Suppressor macrophage treated with lipopolysaccharide for 1 hour (primary cell): ENCODE measurements at places on chromosomes 11 and 22.
A peak's percentile ranks its signal among the peaks of the same experiment; 100 is the strongest.

GRCh38 chr11:121437018-121437685 is 15.0 kb upstream of the SORL1 start:
- peak; percentile 52 for DNase-seq

- no peak for DNase-seq
Measured at GRCh38 chr22:38796262-38796957, 2.5 kb upstream of the DNAL4 start.

- DNase-seq = peak; percentile 78
Measured at GRCh38 chr11:118789501-118790356, 1.2 kb downstream of the DDX6 start.

DNA sequence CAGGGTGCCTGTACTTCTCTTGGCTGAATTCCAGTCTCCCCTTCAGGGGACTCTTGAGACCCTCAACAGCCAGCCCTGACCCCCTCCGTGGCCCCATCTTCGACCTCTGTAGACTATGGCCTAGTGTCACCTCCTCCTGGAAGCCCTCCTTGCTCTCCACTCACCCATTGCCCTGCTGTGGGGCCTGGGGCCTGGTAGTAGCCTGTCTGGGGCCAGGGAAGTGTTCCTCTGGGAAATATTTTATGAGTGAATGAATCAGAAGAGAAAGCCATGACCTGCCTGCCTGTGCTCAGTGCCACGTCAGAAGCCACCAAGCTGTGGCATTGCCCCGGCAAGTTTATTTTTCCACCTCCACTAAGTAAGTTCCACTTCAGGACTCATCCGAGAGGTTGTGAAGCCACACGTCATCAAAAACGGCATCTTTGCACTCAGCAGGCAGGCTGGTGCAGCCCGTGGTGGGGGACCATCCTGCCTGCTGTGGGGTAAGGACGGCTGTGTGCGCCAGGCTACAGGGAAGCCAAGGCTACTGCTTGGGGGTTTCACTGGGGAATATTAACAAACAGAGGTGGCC is 59.6 kb upstream of the PPARA start:
- DNase-seq = no peak

DNA sequence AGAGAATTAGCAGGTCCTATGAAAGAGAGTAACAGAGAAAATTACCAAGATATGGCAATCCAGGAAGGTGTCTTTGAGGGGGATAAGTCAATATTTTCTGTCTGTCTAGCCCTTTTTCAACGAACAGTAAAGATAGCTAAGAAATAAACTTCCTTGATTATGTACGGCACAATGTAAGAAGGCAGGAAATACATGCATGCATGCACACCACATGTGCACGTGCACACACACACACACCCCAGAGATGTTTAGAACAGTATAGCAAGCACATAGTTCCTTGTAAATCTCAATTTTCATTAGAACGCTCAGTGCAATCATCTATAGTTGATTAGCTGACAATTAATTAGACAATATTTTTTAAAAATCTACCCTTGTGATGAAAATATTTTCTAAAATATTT is 74.7 kb downstream of the MPPED2 start:
- DNase-seq = no peak

GRCh38 chr11:100810146-100810545 is 123.1 kb downstream of the ARHGAP42 start:
- no peak for DNase-seq

DNA sequence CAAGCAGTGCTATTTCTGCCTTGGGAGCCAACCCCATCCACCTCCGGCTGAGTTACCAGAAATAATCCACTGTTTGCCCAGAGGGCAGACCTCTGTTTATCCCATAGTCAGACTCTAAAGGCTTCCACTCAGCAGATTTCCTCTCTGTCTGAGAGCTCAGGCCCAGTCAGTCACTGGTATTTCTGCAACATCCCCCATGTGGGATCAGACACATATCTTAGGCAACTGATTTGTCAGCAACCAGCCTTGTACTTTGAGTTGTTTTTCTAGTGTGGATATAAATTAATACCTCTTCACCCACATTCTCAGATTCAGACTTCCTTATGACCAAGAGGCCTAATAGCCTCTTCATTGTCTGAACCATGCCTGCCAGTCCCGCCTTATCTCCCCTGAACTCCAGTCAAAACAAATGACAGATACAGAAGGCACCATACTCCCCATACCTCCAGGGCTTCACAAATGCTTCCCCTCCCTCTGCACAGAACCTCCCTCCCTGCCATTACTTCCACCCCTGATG is 193.6 kb downstream of the FAM76B start:
- DNase-seq = no peak

DNA sequence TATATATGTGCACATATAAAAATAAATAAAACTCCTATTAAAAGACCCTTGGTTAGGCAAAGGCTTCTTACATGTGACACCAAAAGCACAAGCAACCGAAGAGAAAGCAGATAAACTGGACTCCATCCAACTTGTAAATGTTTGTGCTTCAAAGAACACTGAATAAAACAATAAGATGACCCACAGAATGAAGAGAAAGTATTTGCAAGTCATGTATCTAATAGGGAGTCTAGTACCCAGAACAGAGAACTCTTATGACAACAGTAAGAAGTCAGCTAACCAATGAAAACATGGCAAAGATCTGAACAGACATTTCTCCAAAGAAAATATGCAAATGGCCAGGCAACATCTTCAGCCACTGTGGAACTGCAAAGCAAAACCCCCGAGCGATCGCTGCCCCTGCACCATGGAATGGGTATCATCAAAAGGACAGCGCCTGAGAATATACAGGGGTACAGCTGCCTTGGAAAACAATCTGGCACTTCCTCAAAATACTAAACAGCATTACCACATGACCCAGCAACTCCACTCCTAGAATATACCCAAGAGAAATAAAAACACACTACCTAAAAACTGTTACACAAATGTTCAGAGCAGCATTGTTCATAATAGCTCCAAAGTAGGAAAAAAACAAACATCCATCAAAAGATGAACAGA is 17.2 kb downstream of the BRD1 start:
- DNase-seq = no peak

- no peak for DNase-seq
Measured at GRCh38 chr11:67400251-67400941, 1.3 kb downstream of the PPP1CA start.

DNA sequence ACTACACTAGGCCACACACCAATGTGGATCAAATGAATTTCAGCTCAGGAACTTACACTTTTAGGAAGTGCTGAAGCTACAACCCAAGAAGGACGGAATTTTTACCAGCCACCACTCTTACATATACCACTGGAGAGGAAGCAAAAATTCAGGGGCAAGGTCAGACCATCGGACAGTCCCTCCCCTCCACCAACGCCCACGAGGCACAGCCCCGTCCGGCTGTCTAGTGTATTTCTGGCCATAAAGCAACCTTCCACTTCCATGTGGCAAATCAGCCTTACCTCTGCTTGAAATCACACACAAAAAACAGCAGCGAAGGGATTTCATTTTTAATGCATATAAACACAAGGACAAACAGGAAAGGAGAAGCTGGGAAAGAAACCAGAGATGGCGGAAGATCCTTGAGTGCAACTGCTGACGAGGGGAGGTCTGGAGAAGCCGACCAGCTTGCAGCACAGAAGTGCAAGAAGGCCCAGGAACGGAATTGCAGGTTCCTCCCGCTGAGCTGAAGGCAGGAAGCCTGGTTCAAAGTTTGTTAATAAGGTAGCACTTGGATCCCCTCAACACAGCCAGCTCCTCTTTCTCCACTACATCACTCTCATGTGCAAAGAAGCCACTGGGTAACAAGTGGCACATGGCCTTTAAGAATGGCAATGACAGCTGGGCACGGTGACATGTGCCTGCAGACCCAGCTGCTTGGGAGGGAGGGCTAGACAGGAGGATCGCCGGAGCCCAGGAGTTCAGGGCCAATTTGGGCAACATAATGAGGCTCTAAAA is 71.5 kb downstream of the SHANK2 start:
- DNase-seq = no peak

- peak; percentile 90 for DNase-seq
Measured at GRCh38 chr11:119094816-119095065, 6.9 kb downstream of the DPAGT1 start.

DNA sequence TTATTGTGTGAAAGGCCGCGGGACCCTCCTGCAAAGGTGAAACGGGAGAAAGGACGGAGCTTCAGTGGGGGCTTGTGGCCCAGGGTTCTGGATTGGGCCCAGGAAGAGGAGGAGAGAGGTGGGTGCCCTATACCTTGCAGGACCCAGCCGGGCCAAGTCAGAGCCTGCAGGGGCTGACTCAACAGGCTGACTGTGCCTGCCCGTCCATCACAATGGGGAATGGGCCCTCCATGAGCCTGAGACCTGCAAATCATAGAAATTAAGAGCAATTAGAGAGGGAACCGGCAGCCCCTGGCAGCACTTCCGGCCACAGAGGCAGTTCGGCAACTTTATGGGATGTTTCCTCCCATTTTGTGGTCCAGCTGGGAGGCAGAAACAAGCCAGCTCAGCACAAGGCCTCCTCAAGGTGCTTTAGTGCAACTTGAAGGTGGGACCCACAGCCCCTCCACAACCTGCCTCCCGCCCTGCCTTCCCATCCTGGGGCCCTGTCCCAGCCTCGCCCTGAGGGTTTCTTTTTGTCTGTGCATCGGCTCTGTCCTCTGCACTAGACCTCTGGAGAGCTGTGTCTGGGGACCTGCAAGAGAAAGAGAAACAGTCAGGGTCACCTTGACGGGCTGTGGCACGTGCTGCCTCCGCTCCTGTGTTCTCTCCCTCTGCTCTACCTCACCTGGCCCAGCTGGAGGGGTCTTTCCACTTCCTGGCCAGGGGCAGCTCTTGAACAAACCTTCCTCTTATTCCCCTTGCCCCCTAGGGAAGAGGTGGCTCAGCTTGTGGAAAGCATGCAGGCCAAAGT is 19.1 kb upstream of the NECTIN1 start:
- DNase-seq = no peak

- DNase-seq = no peak
Measured at GRCh38 chr11:36346562-36347383, 50.7 kb downstream of the PRR5L start.

DNA sequence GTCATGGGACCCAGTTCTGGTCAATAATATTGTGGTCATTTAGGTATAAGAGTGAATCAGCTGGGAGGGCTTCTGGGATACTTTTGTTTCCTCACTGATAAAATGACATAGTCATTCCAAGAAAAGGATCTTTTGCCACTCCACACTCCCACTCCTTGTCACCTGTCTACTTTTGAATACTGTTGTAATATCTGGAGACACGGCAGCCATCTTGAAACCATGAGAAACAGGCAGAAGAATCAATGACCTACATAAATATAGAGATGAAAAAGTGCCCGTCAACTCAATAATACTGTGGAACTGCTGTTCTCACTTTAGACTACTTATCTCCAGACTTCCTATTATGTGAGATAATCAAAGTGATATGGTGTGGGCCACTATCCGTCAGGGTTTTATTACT is 154.2 kb downstream of the CCDC34 start:
- no peak for DNase-seq

DNA sequence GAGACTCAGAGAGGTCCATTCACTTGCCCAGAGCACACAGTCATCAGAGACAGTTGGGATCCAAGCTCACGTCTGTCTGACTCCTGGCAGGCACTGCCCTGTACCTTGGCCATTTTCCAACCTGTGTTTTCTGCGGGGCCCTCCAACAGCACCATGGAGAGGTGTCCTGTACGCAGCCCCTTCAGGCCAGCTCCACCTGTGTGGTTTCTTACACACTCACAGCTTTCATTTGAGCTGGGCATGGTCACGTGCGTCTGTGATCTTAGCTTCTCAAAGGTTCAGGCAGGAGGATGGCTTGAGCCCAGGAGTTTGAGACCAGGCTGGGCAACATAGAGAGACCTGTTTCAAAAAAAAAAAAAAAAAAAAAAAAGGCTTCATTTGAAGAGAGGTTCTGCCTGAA is 24.4 kb downstream of the TOM1 start:
- DNase-seq = no peak

- DNase-seq = peak; percentile 11
Measured at GRCh38 chr11:33742249-33742851, 6.1 kb upstream of the CD59 start.

DNA sequence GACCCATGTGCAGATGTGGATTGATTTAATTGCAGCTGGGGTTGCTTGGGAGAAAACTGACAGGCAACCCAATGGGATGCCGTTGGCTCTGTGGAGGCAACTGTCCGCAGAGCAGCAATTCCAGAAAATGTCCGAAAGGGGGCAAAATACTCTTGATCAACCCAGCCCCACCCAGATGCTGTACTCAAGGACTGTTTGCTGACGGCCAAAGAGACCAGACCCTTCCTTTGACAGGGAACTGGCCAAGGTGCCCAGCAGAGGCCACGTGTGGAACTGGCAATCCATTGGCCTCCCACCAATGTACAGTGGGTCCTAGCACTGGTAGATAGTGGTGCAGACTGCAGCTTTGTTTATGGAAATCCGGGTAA is 29.7 kb upstream of the KCNA4 start:
- DNase-seq = no peak

- DNase-seq = peak; percentile 74
Measured at GRCh38 chr11:43282607-43283440, 29.0 kb upstream of the API5 start.

- peak; percentile 88 for DNase-seq
Measured at GRCh38 chr11:85947431-85948272, 92.5 kb downstream of the CCDC83 start.

GRCh38 chr11:77149716-77150392 is 21.8 kb downstream of the MYO7A start:
- DNase-seq = no peak

GRCh38 chr22:27804470-27805297 is 3.1 kb upstream of the MN1 start:
- DNase-seq = peak; percentile 86

DNA sequence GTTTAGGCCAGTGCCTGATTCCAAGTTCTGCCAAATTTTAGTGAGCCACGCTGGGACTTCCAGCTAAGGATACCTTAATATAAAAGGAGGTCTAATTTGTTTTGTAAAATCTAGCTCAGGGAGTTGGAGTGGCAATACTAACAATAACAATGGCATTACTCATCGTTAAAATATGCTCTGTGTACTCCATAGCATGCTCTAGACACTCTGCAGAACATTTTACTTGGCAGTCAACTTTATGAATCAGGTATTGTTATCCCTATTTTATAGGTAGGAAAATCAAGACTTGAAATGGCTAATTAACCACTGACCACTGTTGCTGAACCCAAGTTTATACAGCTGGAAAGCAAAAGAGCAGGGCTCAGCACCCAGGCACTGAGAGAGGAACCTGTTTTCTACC is 485.0 kb upstream of the KIRREL3 start:
- no peak for DNase-seq

DNA sequence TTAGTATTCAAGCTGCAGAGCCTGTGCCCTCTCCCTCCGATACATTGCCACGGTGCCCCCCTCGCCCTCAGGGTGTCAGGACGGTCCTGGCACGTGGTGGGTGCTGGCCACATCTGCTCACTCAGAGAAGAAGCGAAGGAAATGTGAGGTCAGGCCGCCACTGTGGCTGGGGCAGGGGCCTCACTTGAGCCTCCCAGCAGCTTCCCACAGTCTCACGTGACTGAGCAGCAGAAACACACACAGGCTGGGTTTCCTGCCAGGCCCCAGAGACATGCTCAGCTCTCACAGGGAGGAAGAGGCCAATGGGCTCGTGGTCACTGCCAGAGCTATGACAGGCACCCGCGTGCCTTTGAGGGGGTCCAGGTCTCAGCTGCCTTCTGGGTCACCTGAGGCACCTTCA is 37.9 kb upstream of the PRR5 start:
- DNase-seq = peak; percentile 75
